ENCODE measurements at places on chromosomes 12 and 14.

DNA sequence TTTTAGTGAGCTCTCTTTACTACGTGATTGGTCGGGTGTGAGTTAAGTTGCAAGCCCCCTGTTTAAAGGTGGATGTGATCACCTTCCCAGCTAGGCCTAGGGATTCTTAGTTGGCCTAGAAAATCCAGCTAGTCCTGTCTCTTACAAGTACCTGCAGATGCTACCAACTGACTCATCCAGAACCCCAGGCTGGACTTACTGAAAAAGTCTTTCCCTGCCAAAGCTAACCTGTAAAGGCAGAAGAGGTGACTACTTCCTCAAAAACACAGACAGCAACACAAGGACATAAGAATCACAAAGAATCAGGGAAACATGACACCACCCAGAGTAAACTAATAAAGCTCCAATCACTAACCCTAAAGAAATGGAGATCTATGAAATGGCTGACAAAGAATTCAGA is 39.1 kb upstream of the HIGD1C start:
- no peak for DNase-seq

GRCh38 chr12:87039536-87039935 is 783.3 kb upstream of the MGAT4C start:
- DNase-seq: no peak

- DNase-seq: no peak
Measured at GRCh38 chr12:112131686-112132085, 6.3 kb downstream of the TRAFD1 start.

DNA sequence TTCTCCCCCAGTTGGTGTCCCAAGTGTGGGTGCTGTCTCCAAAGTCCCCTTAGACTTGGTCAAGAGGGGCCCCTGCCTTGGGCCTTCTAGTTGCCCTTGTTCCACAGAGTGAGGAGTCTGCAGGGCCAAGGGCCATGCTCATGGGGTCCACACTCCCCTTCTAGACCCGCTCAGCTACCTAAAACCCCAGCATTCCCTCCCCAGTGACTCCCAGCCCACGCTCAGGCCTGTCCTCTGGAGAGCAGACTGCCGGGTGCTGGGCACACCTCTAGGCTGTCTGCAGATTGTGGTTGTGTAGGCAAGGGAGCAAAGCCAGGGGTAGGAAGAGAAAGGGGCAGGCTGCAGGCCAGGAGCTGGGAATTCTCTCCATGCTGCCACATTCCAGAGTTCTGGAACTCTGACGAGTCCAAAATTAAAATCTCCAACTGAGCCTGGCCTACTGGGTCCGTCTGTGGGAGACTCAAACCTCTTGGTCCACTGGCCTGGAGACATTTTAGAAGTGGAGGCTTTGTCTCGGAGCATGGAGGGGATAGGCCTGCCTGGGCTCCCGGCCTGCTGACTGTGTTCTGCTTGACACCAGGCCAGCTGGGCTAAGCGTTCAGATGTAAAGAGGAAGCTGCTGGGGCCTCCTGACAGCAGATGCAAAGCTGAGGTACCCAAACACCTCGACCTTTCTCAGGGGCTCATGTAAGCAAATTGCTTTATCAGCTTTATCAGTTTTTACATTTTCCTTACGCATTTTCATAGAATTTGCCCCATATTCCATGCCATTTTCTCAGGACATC is 13.7 kb upstream of the KRT5 start:
- DNase-seq: no peak

DNA sequence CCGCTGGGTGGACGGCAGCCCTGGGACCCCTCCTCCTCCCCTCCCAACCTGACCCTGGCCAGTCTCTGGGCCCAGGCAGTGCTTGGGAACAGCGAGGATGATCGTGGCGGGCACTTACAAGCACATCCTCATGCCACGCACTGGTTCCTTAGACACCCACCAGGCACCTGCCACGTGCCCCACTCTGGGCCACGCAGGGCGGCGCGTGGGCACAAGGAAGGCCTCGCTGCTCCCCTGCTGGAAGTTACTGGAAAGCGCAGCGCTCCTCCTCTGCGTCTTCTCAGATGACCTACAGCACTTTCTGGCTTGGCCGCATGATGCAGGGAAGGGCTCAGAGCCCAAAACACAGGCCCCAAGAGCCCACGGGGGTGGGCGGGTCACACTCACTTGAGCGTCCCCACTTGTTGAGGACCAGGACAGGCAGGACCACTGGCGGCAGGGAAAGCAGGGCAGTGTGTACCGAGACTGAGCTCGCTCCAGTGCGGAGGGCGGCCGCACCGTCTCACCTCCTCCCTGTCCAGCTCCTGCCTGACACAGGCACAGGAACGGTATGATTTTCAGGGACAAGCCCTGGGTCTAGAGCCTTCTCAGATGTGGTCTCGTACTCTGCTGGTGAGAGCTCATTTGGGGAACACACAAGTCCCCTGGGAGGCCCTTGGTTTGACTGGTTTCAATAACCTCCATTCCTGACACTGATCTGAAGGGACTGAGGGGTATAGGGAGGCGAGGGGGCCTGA is 128.3 kb upstream of the EVL start:
- DNase-seq: no peak

All from CD4-positive, alpha-beta T cell treated with Interleukin-12 subunit alpha and Interleukin-12 subunit beta, for 1 hour (primary cell).